ENCODE measurements at places on chromosomes 12 and 14.

DNA sequence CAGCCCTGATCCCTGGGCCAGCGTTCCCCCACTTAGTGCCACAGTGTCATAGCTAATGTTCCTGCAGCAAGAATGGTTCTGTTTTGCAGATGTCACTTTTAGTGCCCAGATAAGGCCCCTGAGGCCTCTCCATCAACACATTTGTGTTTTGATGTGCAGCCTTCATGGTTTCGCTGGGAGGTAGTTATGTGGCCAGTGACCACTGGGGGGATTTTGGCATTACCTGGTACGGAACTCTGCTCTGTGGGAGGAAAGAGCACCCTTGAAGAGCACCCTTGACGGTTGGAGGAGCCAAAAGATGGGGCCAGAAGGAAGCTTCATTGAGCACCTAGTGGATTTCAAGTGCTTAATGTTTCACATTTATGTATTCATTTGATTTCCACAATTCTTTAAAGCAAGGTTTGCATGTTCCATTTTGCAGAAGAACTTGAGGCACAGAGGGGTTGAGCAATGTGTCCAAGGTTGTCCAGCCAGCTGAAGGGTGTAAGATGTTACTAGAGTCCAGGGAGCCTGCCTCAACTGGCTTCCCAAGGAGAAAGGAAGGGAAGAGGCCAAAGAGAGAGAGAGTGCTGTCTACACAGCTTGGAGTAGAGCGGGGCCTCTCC, 13.0 kb downstream of the SERPINA11 start:
- no peak for DNase-seq

GRCh38 chr12:1544996-1545700, 49.2 kb downstream of the FBXL14 start:
- DNase-seq, result no peak

GRCh38 chr12:117466677-117467362, 105.4 kb upstream of the NOS1 start:
- DNase-seq, result no peak

DNA sequence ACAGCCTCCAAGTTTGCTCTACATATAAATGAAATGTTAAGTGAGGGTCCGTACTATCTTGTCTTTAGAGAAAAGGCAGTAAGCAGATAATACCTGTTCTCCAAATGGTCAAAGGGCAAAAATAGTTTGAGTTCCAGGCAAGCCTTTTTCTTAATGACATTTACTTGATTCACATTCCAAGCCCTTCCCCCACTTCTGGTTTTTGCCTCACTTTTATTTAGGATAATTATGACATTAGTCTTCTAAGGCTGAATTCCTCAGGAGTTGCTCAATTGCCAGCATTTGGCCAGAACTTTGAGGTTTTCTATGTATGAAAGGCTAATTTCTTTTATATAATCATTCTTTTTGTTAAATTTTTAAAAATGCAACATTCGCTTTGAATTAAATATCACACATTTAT, 62.5 kb upstream of the DUSP6 start:
- no peak for DNase-seq

- no peak for DNase-seq
Observed at GRCh38 chr12:90250766-90251165, 542.1 kb upstream of the ATP2B1 start.

GRCh38 chr12:91563011-91563765, 380.6 kb upstream of the DCN start:
- DNase-seq, result no peak

GRCh38 chr14:74638066-74638465, 26.0 kb upstream of the LTBP2 start:
- no peak for DNase-seq

GRCh38 chr12:49767333-49767732, 26.0 kb downstream of the TMBIM6 start:
- no peak for DNase-seq

DNA sequence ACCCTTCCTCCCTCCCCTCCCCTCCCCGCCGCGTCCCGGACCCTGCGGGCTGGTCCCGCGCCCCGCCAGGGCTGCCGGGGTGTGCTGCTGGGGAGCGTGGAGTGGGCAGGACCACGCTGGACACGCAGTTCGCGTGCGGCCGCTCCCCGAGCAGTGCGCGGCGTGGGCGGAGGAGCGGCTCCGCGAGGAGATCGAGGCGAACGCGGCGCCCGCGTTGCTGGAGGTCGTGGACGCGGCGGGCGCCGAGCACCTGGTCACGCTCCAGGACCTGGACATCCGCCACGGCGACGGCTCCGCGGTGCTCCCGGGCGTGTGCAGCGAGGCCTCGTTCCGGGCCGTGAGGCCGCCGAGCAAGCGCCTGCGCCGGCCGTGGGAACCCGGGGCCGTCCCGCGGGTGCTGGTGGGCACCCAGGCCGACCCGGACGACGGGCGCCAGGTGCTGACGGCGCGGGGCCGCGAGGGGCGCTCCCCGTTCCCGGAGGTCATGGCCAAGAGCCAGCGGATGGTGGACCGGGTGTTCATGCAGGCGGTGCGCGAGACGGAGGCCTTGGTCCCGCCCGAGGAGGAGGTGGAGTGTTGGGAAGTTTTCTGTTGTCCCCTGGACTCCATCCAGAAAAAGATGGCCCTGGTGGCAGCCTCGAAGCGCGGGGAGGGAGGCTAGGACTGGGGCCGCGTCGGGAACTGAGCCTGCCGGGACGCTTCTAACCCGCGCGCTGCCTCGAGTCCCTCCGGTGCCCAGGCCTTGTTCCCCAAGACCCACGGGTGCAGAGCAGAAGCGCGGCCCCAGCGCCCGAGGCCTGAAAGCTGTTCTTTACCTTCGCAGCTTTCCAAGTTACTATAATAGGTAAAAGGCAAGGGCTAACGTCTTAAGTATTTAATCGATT, 54.7 kb upstream of the EIF5 start:
- DNase-seq, result no peak

DNA sequence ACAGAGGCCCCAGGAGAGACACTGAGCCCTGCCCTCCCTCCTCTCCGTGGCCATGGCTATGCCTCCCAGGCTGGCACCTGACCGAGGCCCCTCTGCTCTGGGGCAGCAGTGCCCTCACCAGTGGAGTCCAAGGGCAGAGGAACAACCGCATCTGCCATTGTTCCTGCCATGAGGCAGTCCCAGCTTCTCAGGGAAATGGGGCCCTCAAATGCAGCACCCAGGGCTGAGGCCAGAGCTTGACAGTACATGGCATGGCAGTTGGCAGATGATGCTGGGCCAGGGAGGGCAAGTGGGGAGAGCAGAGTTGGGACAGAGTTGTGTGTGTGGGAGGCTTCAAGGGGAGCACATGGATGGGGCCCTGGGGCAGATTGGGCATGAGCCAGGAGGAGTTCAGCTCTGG, 21.1 kb upstream of the KRT77 start:
- no peak for DNase-seq

DNA sequence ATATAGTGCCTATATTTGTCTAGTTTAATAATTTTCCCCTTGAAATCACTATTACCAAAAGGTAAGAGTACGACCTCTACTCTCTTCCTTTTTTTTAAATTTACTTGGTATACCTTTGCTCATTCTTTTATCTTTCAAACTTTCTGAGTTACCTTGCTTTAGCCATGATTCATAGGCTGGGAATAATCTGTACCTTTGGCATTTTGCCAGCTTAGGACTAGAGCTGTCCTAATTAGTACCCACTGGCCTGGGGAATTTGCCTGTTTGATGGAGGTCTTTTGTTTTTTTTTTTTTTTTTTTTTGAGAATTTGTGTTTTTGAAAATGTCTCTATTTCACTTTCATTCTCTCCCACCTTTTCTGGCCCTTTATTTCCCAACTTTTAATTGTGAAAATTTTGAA, 8.7 kb upstream of the SLC4A8 start:
- DNase-seq, result no peak

GRCh38 chr12:30753751-30754382, 884 bp downstream of the CAPRIN2 start:
- DNase-seq, result no peak

GRCh38 chr14:96852823-96853422, 55.7 kb downstream of the VRK1 start:
- DNase-seq, result no peak

DNA sequence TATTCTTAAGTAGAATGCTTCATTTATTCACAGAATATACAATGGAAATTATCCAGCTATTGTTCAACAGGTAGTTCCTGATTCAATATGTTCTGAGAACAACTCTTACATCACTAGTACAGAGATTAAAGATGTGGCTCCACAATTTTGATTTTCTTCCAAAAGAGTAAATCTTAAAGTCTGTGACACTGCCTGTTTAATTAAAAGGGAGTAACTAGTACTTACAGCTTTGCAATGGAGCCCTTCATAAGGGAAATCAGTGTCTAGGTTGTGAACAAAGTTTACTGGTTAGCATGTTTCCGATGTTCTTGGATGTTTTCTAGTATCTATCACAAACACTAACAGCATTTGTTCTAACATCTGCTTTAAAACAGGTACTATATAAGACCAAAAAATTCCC, 30.8 kb downstream of the MIA2 start:
- DNase-seq, result no peak

GRCh38 chr12:7899755-7900154, 27.0 kb upstream of the SLC2A14 start:
- DNase-seq, result no peak

GRCh38 chr12:100503228-100503628, 29.6 kb downstream of the NR1H4 start:
- no peak for DNase-seq

GRCh38 chr12:118126119-118126757, 9.7 kb upstream of the PEBP1 start:
- no peak for DNase-seq

DNA sequence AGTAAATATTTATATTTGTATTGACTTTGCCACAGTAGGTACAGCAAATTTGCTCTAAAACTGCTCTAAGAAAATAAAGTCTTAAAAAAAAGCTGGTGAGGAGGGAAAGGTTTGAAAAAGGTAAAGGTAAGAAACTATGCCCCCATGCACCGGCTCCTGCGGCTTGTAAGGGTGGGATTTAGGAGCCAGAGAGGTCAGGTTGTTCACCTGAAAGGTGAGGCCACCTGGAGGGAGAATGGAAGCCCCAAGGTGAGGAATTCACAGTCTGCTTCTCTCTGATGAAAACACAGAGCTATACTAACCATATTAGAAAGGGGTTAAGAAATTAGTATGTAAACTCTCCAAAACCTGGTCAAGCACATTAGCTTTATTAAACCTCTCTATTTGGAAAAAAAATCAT, 31.8 kb downstream of the CPM start:
- DNase-seq, result no peak

- no peak for DNase-seq
Observed at GRCh38 chr14:64946310-64947045, 3.9 kb upstream of the GPX2 start.

DNA sequence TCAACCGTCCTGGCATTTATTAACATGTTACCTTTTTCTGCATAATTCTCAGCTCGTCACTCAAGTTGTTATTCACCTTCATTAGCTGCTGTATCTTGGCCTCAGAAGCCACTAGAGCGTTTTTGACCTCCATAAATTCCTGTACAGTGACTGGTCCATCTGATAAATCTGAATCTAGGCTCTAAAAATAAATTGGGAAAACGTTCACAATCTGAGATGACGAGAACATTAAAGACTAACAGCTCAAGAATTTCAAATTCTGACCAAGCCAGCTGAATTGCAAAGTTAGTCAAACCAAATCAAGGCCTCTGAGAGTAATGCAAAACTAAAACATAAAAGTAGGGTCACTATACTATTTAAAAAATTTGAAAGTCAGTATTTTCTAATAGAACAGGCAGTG, 45.0 kb downstream of the GIT2 start:
- DNase-seq, result no peak

- DNase-seq, result no peak
Observed at GRCh38 chr12:754473-754820, 2.1 kb downstream of the WNK1 start.

GRCh38 chr14:77589099-77589498, 27.3 kb downstream of the SPTLC2 start:
- DNase-seq, result no peak

GRCh38 chr12:41474001-41474400, 285.9 kb downstream of the PDZRN4 start:
- no peak for DNase-seq

DNA sequence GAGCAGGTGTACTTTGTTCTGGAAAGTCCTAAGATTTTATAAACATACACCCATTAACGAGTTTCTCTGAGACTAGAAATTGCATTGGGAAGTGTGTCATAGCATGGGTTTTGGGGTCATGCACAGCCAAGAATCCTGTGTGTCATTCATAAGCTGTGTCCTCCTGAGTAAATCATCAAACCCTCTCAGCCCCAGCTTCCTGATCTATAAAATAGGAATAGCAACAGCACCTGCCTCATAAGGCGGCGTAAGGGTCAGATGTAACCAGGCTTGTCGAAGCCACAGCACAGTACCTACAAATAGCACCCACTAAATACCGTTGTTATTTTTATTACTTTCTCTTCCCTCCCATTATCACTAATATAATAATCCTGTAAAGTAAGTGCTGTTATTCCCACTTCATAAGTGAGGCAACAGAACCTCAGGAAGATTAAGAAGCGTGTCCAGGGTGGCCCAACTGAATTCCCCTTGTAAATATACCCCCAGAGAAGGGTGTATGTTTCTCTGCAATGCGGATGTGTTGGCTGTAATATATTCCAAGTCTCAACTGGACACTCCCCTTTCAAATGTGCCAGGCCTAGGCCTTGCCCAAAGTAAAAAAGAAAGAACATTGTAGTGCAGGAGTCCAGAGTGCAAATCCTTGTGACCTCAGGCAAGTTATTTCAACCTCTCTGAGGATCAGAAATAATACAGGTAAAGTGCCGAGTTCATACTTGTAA, 188.3 kb upstream of the BCL2L14 start:
- DNase-seq, result no peak

DNA sequence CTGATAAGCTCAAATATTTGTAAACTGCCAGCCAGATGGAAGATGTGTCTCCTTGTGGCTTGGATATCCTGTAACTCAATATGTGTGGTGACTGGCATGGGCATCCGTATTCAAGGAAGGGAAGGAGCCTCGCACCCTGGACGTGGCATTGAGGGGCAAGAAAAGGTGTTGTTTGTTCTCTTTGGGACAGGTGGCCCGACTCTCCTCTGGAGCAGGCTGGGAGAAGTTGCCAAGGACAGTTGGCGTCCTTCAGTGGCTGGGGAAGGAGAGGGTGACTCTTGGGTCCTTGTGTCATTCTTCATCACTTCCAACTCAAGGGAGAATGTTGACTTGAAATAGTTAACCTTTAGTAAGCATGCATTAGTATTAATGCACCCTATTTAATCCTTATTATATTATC, 39.6 kb downstream of the CACNA1C start:
- no peak for DNase-seq

Data from stimulated activated CD4-positive, alpha-beta T cell treated with anti-CD3 and anti-CD28 coated beads, Interleukin-1b, Interleukin-23, amount 100 ng/mL, for 1 hour (primary cell).